ENCODE measurements at places on chromosomes 11 and 22.

- no peak for DNase-seq
Measured at GRCh38 chr11:72363112-72363511, 71.2 kb downstream of the CLPB start.

GRCh38 chr11:7549681-7550080 lies 35.9 kb downstream of the PPFIBP2 start:
- DNase-seq = no peak

- no peak for DNase-seq
Measured at GRCh38 chr11:61174949-61175348, 13.7 kb upstream of the VPS37C start.

- DNase-seq = no peak
Measured at GRCh38 chr22:36104435-36104834, 56.1 kb downstream of the APOL3 start.

- DNase-seq = no peak
Measured at GRCh38 chr11:95156133-95156721, 66.6 kb downstream of the ENDOD1 start.

DNA sequence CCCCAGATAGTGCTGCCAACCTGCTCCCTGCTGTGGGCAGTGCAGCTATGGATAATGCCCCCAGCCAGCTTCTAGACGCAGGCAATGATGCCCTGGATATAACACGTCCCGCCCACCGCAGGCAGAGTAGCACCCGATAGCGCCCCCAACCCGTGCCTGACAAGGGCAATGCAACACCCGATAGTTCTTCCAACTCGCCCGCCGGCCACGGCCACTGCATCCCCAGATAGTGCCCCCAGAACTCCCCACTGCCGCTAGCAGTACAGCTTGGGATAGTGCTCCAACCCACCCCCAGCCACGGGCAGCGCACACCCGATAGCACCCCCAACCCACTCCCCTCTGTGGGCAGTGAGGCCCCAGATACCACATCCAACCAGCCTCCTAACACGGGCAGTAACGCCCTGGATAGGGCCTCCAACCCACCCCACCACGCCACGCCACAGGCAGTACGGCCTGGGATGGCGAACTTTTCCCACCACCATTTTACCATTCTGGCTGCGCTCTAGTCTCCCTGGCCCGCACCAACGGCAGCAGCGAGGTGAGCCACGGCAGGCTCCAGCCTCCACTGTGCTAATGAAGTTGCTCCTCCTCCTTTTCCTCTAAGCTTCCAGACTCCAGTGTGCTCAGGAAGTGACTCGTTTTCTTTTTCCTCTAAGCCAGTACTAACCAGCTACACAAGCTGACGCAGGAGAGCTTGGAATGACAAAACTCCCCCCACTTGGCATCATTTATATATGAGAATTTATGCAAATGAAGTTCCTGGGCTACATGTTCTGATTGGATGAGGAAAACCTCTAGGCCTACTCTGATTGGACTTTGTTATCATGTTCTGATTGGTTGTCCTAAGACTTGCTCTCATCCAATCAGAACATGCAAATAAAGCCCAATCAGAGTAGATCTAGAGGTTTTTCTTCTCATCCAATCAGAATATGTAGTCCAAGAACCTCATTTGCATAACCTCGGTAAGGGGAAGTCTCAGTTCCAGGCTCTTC lies 3.0 kb upstream of the RFPL3 start:
- no peak for DNase-seq

GRCh38 chr11:134740590-134741261 lies 328.7 kb upstream of the B3GAT1 start:
- DNase-seq = no peak
